ENCODE measurements at places on chromosomes 2 and 18. TPM values are rescaled to one million over a fixed set of nuclear protein-coding genes. Genes with fewer than 3 reads are reported as not detected.

The UGT1A5 gene
- polyA plus RNA-seq, result not detected

- H3K27ac ChIP-seq, result no peak overlapping the region
- no peak overlapping the region for H3K4me3 ChIP-seq
- H3K27me3 ChIP-seq, result no peaks in the 10 kb centered on the region
- no peaks in the 10 kb centered on the region for H3K4me1 ChIP-seq
- H3K36me3 ChIP-seq, result no peaks in the 10 kb centered on the region
Observed at GRCh38 chr2:143801561-143801960, 672.3 kb downstream of the ARHGAP15 start.

- DNase-seq, result peak; percentile 40
- peaks cover 29% of the 10 kb centered on the region for H3K36me3 ChIP-seq
- no peak overlapping the region for H3K4me3 ChIP-seq
- no peaks in the 10 kb centered on the region for H3K27me3 ChIP-seq
- peak overlapping the region; percentile 80 for H3K27ac ChIP-seq
Observed at GRCh38 chr2:23788100-23788499, 138.8 kb downstream of the ATAD2B start.

GRCh38 chr2:137829251-137829650 lies 135.0 kb upstream of the HNMT start:
- no peaks in the 10 kb centered on the region for H3K27me3 ChIP-seq
- H3K4me1 ChIP-seq, result no peaks in the 10 kb centered on the region
- no peak overlapping the region for H3K4me3 ChIP-seq
- no peak for DNase-seq

DNA sequence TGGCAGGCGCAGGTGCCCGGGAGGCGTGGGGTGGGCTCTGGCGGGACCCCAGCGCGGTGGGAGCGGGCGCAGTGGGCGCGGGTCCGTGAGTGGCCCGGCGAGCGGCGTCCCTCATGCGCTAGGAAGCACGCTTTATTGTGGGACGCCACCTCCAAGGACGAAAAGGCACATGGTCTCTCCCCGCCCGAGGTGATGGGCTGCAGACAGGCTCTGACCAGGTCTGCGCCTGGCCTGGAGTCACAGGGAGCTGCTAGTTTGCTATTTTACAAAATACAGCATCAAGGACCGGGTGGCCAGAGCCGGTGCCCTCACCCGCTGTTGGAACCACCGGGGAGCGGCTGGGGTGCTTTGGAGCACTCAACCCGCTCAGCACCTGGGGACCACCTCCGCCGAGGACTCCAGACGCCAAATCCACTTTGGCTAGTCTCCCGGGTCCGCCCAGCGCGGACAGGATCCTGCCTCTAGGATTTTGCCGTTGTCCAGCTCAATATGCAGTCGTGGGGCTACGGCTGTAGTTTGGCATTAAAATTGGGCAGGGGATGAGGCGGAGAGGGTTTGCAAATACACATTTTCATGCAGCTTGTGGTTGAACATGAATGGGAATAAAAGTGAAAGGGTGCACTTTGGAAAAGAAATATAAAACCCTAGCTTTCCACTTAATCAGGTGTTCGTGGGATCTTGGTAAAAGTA lies 65.4 kb downstream of the LRRFIP1 start:
- H3K27ac ChIP-seq, result peak overlapping the region; percentile 95
- no peak for DNase-seq
- H3K4me1 ChIP-seq, result peaks cover 80% of the 10 kb centered on the region
- peak overlapping the region; percentile 87 for H3K4me3 ChIP-seq
- H3K27me3 ChIP-seq, result no peaks in the 10 kb centered on the region

The METAP1D gene
- polyA plus RNA-seq, result 2.5 TPM

The SERPINB10 gene
- not detected for polyA plus RNA-seq

DNA sequence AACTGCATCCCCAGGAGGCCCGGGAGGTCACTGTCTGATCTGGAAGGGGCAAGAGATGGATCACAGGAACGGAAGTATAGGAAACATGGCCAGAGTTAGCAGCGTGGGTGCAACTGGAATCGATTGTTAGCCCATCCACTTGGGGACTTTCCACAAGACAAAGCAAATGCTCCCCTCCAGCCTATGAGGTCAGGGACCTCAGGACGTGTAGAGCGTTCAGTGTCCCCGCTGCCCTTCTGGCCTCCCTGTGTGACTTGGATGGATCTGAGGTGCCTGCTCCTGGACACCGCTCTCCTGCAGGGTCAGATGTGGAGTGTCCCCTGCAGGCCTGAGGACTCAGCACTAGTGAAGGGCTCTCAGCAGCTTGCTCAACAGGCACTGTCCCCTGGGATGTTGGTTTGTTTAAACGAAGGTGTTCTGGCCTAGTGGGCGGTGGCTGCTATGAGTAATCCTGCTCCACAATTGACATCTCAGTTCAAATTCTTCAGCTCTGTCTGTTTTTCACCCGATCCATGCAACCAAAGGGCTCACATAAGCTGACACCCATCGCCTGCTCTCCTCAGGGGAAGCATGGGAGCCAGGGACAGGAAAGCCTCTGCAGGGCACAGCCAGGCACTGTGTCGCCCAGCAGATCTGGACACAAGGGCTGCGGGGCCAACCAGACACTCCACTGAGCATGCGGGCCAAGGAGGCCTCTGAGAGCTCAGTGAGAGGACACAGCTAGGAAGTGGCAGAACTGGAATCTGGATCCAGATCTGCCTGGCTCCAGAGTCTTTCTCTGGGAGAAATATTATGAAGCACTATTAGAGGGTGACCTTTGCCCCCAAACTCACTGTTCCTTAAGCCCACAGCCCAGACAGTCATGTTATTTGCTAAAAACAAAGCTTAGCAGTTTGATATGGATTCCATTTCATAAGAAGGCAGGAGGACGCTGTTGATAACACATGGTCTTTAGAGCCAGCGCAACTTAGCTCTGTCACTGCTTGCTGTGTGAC lies 78.5 kb downstream of the RHOB start:
- peaks cover 19% of the 10 kb centered on the region for H3K4me1 ChIP-seq
- peak overlapping the region; percentile 41 for H3K4me3 ChIP-seq
- no peaks in the 10 kb centered on the region for H3K36me3 ChIP-seq
- H3K27ac ChIP-seq, result peak overlapping the region; percentile 82
- DNase-seq, result no peak

GRCh38 chr2:75021672-75022071 lies 63.2 kb downstream of the POLE4 start:
- no peak for DNase-seq
- no peaks in the 10 kb centered on the region for H3K27me3 ChIP-seq
- no peaks in the 10 kb centered on the region for H3K36me3 ChIP-seq
- no peak overlapping the region for H3K27ac ChIP-seq
- no peak overlapping the region for H3K4me3 ChIP-seq

- no peak overlapping the region for H3K4me3 ChIP-seq
- H3K4me1 ChIP-seq, result no peaks in the 10 kb centered on the region
- no peak for DNase-seq
Observed at GRCh38 chr18:28127228-28127627, 49.7 kb downstream of the CDH2 start.

The ANKRD30BL gene
- not detected for polyA plus RNA-seq

The MIB1 gene
- 3.8 TPM for polyA plus RNA-seq

The ASB18 gene
- polyA plus RNA-seq, result not detected

DNA sequence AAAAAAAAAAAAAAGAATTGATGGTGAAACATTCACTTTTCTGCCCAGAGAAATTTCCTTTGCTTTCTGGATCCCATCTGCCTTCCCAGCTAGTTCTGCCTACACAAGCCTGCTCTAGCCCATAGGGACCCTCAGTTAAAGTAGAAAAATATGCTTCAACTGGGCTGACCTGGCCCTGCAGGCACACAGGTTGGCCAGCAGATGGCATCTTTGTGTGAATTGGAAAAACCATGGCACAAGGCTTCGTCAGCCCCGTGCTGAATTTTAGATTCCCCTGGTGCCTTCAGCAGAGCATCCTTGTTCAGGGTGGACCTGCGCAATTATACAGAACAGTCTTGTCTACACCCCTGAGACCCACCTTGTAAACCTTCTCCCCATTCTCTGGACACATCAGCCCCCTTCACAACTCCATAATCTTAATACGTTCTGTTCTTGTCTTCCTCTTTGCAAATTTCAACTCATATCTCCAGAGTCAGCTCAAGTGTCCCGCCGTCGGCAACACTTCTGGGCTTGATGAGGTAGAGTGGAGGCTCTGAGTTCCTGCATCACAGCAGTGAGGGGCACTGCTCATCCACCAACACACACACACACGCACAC lies 114.5 kb downstream of the INSIG2 start:
- DNase-seq, result peak; percentile 42
- H3K4me3 ChIP-seq, result no peak overlapping the region

- no peaks in the 10 kb centered on the region for H3K36me3 ChIP-seq
- DNase-seq, result no peak
- no peaks in the 10 kb centered on the region for H3K27me3 ChIP-seq
- H3K4me3 ChIP-seq, result no peak overlapping the region
- no peaks in the 10 kb centered on the region for H3K4me1 ChIP-seq
Observed at GRCh38 chr2:75344146-75344545, 144.8 kb upstream of the TACR1 start.

GRCh38 chr2:133004623-133005022 lies 334.6 kb upstream of the LYPD1 start:
- no peak overlapping the region for H3K27ac ChIP-seq
- DNase-seq, result no peak

DNA sequence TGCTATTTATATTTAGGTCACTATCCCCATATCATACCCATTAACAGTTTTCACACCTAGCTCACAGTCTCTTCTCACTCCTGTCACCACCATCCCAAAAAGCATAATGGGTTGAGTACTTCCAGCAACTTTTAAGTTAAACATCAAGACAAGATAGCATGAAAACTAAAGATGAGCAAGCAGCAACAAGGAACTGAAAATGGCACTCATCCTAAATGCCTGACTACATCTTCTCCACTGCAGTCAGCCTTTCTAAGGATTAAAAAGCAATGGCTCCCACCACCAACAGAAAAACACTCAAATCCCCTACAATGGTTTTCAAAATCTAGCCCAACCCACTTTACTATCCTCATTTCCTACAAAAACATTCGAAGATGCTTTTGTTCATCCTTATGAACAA lies 38.2 kb downstream of the CUL3 start:
- H3K36me3 ChIP-seq, result no peaks in the 10 kb centered on the region
- peak overlapping the region; percentile 0 for H3K27ac ChIP-seq
- no peak overlapping the region for H3K4me3 ChIP-seq
- no peaks in the 10 kb centered on the region for H3K27me3 ChIP-seq
- peaks cover 19% of the 10 kb centered on the region for H3K4me1 ChIP-seq

The IL18RAP gene
- not detected for polyA plus RNA-seq

- no peak overlapping the region for H3K4me3 ChIP-seq
- H3K27ac ChIP-seq, result no peak overlapping the region
- H3K4me1 ChIP-seq, result peaks cover 85% of the 10 kb centered on the region
- no peak for DNase-seq
- H3K27me3 ChIP-seq, result no peaks in the 10 kb centered on the region
Observed at GRCh38 chr2:45748239-45748638, 96.8 kb downstream of the PRKCE start.

DNA sequence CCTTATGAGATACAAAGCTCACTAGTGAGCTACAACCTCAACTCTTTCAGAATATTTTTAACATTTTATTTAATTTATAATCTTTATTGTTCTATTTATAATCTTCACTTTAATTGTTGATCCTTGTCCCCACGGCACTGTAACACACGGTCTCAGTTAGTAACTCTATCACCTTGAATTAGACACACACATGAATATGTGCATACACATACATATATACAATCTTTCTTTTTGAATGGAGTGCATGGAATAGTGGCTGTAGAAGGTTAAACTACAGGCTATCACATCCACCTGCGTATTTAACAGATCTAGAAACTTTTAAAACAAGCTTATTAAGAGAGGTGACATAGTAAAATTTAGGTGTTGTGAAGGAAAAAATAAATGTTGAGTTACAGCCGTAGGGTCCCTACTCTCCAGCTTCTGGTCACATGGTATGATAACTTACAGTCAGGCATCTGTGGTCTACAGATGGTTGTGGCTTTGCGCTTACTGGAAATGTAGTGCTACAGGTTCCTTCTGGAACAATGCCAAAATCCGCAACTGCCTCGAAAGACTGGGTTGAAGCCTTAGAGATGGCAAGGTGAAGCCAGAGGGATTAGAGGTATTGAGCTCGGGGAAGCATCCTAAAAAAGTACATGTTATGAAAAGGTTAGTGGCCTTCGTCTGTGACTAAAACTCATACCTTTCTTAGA lies 1324.1 kb upstream of the SLC39A10 start:
- no peaks in the 10 kb centered on the region for H3K36me3 ChIP-seq
- H3K4me3 ChIP-seq, result no peak overlapping the region
- no peaks in the 10 kb centered on the region for H3K4me1 ChIP-seq
- no peak overlapping the region for H3K27ac ChIP-seq

The RMND5A gene
- polyA plus RNA-seq, result 20.4 TPM

GRCh38 chr2:28173377-28173776 lies 219.3 kb upstream of the FOSL2 start:
- peak overlapping the region; percentile 16 for H3K4me3 ChIP-seq
- H3K36me3 ChIP-seq, result peaks cover 22% of the 10 kb centered on the region
- DNase-seq, result no peak
- H3K27me3 ChIP-seq, result no peaks in the 10 kb centered on the region

DNA sequence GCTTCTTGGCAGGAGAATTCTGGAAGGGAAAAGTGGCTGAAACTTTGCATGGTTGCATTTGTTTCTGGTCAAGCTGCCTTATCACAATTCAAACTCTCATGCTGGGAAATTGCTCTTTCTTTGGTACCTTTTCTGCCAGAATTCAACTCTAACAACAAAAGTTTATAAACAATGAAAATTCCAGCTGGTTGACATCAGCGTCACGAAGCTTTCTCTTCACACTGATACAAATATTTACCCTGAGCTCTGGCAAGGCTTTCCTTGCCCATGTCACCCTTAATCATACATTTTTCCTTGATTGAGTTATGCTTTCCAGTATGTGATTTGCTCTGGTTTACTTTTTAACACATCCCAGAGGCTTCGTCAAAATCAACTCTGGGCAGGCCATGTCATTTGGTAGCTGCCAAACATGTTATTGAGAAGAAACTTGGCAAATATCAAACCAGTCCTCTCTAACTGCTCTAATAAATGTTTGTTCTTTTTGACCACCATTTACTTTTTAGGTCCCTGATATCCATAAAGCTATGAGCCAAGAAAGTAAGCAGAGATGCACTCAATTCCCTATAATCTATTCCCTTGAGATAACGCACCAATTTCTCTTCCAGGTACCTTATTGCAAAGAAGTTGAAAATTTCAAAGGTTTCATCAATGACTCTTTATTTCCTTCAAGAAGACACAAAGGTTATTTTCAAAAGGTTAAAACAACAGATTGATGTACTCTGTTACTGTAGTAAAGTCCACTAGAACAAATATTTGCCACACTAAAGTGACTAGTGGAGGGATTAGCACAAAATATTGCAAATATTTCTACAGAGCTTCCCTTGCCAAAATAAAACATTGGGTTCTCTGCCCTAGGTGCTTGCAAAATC lies 1241.1 kb upstream of the ZEB2 start:
- H3K36me3 ChIP-seq, result no peaks in the 10 kb centered on the region
- DNase-seq, result no peak
- H3K4me1 ChIP-seq, result no peaks in the 10 kb centered on the region
- no peaks in the 10 kb centered on the region for H3K27me3 ChIP-seq
